ENCODE measurements at places on chromosomes 1 and 21.
A peak's percentile ranks its signal among the peaks of the same experiment; 100 is the strongest.

- H3K36me3 ChIP-seq: no peaks in the 10 kb centered on the region
- DNase-seq: no peak
- peaks cover 12% of the 10 kb centered on the region for H3K4me1 ChIP-seq
These were observed 1.3 kb downstream of the TTLL7 start for GRCh38 chr1:83997631-83998030.

GRCh38 chr1:82634266-82634665, 833.5 kb downstream of the ADGRL2 start:
- no peaks in the 10 kb centered on the region for H3K27me3 ChIP-seq
- H3K36me3 ChIP-seq: no peaks in the 10 kb centered on the region
- no peaks in the 10 kb centered on the region for H3K4me1 ChIP-seq
- no peak for DNase-seq

DNA sequence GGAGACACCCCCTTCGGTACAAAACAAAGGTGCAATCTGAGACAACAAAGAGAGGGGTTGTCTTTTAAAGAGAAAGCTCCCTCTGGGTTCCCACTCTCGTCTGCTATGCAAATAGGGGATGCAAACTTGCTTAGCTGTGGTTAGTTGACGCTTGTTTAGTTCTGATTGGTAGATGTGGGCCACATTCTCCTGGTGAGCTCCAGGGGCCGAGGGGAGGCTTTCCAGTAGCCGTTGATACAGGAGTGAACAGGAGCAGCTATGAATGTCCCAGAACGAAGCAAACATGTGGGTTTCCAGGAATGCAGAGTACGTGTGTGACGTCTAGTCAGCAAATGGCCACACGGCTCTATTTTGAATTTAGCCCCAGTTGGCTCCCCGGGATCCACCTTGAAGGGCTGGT, 14.7 kb downstream of the TFF2 start:
- H3K4me1 ChIP-seq: no peaks in the 10 kb centered on the region
- DNase-seq: no peak
- H3K4me3 ChIP-seq: no peak overlapping the region

DNA sequence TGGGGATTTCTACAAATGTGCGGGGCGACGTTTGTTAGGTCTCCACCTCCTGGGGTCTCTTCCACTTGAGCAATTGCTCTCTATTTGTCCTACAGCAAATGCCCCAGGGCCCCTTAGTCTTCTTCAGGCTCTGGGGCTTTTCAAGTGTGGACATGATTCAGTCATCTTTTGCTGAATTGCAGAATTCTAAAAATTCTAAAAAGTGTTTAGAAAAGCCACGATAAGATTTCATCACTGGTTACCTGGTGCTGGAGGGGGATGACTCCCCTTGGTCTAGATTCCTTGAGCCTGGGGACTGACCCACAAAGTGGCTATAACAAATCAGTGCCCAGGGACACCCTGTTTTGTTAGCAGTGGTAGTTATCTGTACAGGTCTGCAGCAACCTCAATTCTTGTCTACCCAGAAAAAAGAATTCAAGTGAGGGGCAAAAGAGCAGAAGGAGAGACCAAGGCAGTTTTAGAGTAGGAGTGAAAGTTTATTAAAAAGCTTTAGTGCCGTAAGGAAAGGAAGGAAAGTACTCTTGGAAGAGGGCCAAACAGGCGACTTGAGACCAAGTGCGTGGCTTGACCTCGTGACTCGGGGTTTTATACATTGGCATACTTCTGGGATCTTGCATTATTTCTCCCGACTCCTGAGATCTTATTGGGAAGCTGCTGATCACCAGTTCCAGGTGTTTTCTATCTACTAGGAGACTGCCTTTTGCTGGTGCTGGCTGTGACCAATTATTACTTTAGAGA, 25.2 kb downstream of the PROK1 start:
- H3K27me3 ChIP-seq: no peaks in the 10 kb centered on the region
- DNase-seq: no peak
- H3K4me3 ChIP-seq: no peak overlapping the region
- no peak overlapping the region for H3K27ac ChIP-seq
- H3K4me1 ChIP-seq: no peaks in the 10 kb centered on the region
- no peaks in the 10 kb centered on the region for H3K36me3 ChIP-seq

DNA sequence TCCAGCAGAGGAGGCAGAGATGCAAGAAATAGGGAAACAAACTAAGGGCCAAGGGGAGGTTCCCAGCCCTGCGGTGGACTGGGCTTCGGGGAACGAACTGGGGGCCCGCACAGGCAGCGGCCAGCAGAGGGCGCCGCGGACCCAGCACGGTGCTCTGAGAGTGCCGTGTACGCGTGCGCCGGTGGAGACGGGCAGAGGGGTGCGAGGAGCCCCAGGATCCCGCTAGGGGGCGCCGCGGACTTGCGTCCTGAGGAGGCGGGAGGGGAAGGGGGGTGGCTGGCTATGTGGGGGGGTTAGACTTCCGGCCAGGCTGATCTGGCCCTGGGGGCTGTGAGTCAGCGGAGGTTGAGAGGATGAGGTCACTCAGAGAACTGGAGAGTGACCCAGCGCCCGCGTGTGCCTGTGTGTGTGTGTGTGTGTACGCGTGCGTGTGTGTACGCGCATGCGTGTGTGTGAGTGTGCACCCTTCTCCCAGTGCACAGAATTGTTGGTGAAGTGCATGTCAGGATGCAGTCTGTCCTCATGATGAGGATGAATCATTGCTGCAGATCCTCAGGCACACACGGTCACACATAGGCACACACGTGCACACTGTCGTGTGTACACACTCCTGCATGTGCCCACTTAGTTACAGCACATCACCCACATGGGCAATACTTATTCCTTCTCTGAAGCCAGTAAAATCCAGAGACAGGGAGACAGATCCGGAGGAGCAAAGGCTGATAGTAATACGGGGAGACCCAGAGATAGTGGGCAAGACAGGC, 17.0 kb downstream of the NES start:
- H3K27ac ChIP-seq: peak overlapping the region; percentile 94
- H3K27me3 ChIP-seq: no peaks in the 10 kb centered on the region
- peak overlapping the region; percentile 27 for H3K4me3 ChIP-seq
- DNase-seq: peak; percentile 93
- H3K4me1 ChIP-seq: peaks cover 83% of the 10 kb centered on the region
- H3K36me3 ChIP-seq: no peaks in the 10 kb centered on the region

- DNase-seq: no peak
- H3K36me3 ChIP-seq: no peaks in the 10 kb centered on the region
- no peak overlapping the region for H3K4me3 ChIP-seq
- no peak overlapping the region for H3K27ac ChIP-seq
- no peaks in the 10 kb centered on the region for H3K27me3 ChIP-seq
These were observed 12.6 kb downstream of the NCMAP start for GRCh38 chr1:24568475-24568874.

DNA sequence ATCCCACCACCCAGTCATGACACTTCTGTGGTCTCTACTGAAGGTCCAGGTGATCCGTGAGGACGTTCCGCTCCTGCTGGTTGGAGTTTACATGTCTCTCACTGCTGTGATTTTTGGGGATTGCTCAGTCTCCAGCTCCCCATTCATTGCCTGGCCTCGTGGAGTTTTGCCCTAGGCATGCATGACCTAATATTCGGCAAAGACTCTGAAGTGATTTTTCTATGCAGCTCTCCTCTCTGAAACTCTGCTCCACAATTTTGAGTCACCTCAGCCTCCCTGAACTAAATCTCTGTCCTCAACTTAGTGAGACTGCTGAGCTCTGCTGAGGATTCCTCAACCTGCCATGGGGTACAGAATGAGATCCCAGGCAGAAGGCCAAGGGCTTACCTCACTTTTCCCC, 174.4 kb upstream of the FGGY start:
- no peaks in the 10 kb centered on the region for H3K36me3 ChIP-seq
- no peaks in the 10 kb centered on the region for H3K27me3 ChIP-seq
- no peak overlapping the region for H3K4me3 ChIP-seq
- no peak for DNase-seq
- H3K27ac ChIP-seq: no peak overlapping the region

GRCh38 chr1:43772978-43773377, 65.6 kb downstream of the ST3GAL3 start:
- DNase-seq: no peak
- H3K36me3 ChIP-seq: no peaks in the 10 kb centered on the region
- H3K27ac ChIP-seq: no peak overlapping the region
- H3K4me1 ChIP-seq: peaks cover 3% of the 10 kb centered on the region

Measured in thoracic aorta (tissue), 2 donors.